ENCODE measurements at places on chromosomes 13 and 19. TPM values are rescaled to one million over a fixed set of nuclear protein-coding genes. Genes with fewer than 3 reads are reported as not detected.

- H3K36me3 ChIP-seq = peaks cover 20% of the 10 kb centered on the region
- H3K27ac ChIP-seq = no peak overlapping the region
- H3K4me1 ChIP-seq = no peaks in the 10 kb centered on the region
- H3K27me3 ChIP-seq = no peaks in the 10 kb centered on the region
- no peak for DNase-seq
Measured at GRCh38 chr19:46776927-46777911, 11.2 kb downstream of the SLC1A5 start.

Gene ETV2
- 1.2 TPM for total RNA-seq

DNA sequence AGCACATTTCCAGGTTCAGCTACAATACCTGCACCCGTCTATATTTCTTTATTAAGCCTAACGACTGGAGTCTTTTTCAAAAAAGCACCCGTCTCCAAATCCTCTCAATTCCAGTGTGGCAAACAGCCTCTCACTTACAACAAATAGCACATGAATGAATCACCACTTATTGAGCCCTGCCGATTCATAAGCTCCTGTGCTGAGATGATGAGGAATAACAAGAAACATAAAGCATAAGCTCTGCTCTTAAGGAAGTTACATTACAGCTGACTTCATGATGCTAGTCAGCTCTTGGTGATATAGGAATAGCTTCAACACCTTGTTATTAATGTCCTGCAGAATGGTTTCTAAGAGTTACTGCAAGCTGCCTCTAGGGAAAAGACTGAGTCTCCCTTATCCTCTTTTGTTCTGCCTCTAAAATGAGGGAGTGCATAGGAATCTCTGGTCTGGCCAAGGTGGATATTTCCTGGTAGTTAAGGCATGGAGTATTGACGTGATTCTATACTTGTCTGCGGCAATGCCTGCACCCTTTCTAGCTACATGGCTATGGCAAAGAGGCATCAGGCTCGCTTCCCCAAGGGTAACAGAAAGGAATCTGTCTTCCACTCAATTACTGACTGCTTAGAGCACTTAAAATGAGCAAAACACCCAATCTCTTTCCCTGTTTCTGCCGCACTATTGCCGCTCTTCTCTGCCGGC lies 195.7 kb downstream of the KLF12 start:
- peaks cover 10% of the 10 kb centered on the region for H3K36me3 ChIP-seq
- no peak overlapping the region for H3K4me3 ChIP-seq
- H3K4me1 ChIP-seq = peaks cover 33% of the 10 kb centered on the region
- no peak overlapping the region for H3K27ac ChIP-seq

GRCh38 chr13:42388326-42388725 lies 116.4 kb downstream of the AKAP11 start:
- no peaks in the 10 kb centered on the region for H3K36me3 ChIP-seq
- no peak overlapping the region for H3K4me3 ChIP-seq
- no peak for DNase-seq
- H3K4me1 ChIP-seq = peaks cover 31% of the 10 kb centered on the region
- no peak overlapping the region for H3K27ac ChIP-seq
- no peaks in the 10 kb centered on the region for H3K27me3 ChIP-seq

DNA sequence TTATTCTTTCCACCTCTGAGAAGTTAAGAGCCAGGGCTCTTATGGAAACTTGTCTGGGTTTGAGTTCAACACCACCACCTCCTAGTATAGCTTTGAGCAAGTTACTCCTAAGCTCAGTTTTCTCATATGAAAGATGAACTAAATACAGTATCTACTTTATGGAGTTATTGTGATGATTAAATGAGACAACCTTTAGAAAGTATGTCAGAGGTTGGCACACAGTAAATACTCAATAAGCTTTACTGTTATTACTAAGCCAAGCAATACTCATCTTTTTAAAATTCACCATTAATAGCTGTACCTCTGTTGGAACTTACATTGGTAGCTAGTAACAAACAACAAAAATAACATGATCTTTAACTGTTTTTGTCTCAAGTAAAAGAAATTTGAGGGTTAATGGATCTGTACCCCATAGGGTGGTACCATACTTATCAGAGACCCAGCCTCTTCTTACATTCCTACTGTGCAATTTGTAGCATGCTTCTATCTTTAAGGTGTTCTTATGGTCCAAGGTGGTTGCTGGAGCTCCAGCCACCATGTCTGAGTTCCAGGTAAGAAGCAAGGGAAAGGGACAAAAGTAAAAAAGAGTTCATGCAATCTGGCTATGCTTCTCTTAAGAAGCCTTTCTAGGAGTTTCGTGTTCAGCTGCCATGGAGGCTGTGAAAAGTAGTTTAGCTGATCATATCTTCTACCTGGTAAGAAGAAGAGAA lies 24.1 kb upstream of the NDFIP2 start:
- H3K4me1 ChIP-seq = peaks cover 9% of the 10 kb centered on the region
- H3K36me3 ChIP-seq = no peaks in the 10 kb centered on the region
- no peak for DNase-seq
- H3K4me3 ChIP-seq = no peak overlapping the region

GRCh38 chr19:35262101-35262761 lies 6.5 kb upstream of the USF2 start:
- no peak for DNase-seq
- H3K4me3 ChIP-seq = no peak overlapping the region
- no peaks in the 10 kb centered on the region for H3K27me3 ChIP-seq
- no peaks in the 10 kb centered on the region for H3K36me3 ChIP-seq
- H3K4me1 ChIP-seq = peaks cover 24% of the 10 kb centered on the region
- no peak overlapping the region for H3K27ac ChIP-seq

GRCh38 chr13:98664924-98665637 lies 87.4 kb downstream of the SLC15A1 start:
- no peaks in the 10 kb centered on the region for H3K27me3 ChIP-seq
- no peak for DNase-seq
- no peak overlapping the region for H3K27ac ChIP-seq
- no peak overlapping the region for H3K4me3 ChIP-seq

Gene NLRP11
- 0.11 TPM for total RNA-seq

- H3K27me3 ChIP-seq = no peaks in the 10 kb centered on the region
- no peak for DNase-seq
- no peak overlapping the region for H3K4me3 ChIP-seq
- H3K27ac ChIP-seq = no peak overlapping the region
Measured at GRCh38 chr19:28500982-28501630, 711.8 kb downstream of the UQCRFS1 start.

DNA sequence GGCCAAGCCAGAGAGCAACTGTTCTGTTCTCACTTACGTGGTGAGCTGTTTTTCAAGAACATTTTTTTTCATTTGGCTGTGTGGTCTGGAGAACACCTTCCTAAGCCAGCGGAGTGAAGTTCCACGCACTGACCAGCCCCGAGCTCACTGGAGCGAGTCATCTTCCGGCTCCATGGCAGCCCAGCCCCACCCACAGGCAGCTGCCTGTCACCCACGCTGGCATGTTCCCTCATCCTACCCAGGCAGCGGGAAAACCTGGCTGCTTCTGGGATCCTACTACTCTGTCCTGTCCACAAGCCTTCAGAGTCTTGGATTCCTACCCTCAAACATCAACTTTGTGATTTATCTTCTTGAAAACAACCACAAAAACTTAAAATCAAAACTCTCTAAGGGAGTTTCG lies 76.2 kb downstream of the GGACT start:
- no peaks in the 10 kb centered on the region for H3K36me3 ChIP-seq
- H3K27ac ChIP-seq = no peak overlapping the region
- no peak for DNase-seq
- peaks cover 1% of the 10 kb centered on the region for H3K4me1 ChIP-seq

- no peak overlapping the region for H3K4me3 ChIP-seq
- no peaks in the 10 kb centered on the region for H3K4me1 ChIP-seq
Measured at GRCh38 chr13:32205431-32206096, 109.6 kb downstream of the ZAR1L start.

Gene ZNF667
- 0.35 TPM for total RNA-seq

Gene NTF4
- not detected for total RNA-seq

- DNase-seq = no peak
- H3K27ac ChIP-seq = no peak overlapping the region
- H3K27me3 ChIP-seq = no peaks in the 10 kb centered on the region
- no peaks in the 10 kb centered on the region for H3K4me1 ChIP-seq
Measured at GRCh38 chr13:107450931-107451330, 764.4 kb downstream of the LIG4 start.

Gene GPR12
- not detected for total RNA-seq

- no peak for DNase-seq
- peaks cover 12% of the 10 kb centered on the region for H3K27me3 ChIP-seq
- no peak overlapping the region for H3K27ac ChIP-seq
- H3K4me3 ChIP-seq = no peak overlapping the region
Measured at GRCh38 chr19:678791-679388, 2.7 kb downstream of the FSTL3 start.

Gene SIGLEC10
- total RNA-seq = 2.4 TPM

DNA sequence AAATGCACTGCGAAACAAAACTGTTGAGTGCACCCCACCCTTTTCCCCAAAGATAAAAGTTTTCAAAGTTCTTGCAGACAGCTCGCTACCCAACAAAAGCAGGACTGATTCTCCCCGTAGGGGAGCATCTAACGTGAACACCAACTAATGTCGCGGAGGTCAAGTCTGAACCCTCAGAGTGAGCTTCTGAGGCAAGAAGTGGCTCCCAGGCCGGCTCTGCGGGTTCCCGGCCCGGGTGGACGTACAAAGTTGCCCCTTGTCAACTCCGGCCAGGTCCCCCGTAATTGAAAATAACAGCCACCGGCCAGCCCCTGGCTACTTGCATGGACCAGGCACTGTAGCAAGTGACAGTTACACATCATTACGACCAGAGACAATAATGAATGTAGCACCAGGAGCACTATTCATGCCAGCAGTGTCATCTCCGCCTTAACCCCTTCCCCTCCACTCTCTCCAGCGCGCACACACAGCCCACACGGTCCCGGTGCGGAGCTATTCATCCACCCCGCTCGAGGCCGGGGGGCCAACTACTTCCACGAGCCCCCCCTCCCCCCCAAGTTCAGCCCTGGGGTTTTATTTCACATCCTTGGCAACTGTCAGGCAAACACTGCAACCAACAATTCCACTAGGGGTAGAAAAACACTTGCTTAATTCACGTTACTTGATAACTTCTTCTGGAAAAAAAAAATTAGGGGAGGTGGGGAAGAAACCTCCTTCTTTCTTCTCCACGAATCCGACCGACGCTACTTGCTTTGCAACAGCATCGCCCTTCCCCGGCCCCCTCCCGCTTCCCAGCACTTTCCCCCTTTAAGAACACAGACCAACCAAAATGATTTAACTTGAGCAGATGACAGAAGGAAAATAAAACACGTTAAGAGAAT lies 1.2 kb downstream of the KLF12 start:
- H3K27me3 ChIP-seq = no peaks in the 10 kb centered on the region
- peak; percentile 17 for DNase-seq
- H3K27ac ChIP-seq = peak overlapping the region; percentile 91
- peaks cover 39% of the 10 kb centered on the region for H3K4me1 ChIP-seq
- H3K4me3 ChIP-seq = peak overlapping the region; percentile 89

DNA sequence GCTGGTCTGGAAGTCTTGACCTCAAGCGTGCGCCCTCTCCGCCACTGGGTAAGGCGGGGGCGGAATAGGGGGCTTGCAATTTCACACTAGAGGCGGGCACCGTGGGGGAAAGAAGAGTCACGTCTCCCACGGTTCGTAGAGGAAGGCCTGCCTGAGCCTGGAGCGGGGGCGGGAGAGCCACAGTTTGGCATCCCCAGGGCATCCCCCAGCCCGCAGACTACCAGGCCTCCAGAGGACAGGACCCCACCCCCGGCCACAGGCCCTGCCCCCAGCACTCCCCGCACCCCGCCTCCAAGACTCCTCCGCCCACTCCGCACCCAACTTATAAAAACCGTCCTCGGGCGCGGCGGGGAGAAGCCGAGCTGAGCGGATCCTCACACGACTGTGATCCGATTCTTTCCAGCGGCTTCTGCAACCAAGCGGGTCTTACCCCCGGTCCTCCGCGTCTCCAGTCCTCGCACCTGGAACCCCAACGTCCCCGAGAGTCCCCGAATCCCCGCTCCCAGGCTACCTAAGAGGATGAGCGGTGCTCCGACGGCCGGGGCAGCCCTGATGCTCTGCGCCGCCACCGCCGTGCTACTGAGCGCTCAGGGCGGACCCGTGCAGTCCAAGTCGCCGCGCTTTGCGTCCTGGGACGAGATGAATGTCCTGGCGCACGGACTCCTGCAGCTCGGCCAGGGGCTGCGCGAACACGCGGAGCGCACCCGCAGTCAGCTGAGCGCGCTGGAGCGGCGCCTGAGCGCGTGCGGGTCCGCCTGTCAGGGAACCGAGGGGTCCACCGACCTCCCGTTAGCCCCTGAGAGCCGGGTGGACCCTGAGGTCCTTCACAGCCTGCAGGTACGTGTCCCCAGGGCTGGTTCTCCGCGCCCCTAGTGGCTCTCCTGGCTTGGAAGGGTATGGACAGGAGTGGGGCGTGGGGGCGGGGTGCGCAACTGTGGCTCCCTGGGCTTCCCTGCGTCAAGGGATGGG lies at the start of gene ANGPTL4:
TSS of gene ANGPTL4 (plus strand) at position 353 of the 969 bp plus-strand sequence. CDS start at position 520, 167 bp downstream.
- no peaks in the 10 kb centered on the region for H3K36me3 ChIP-seq
- H3K27ac ChIP-seq = no peak within 1 kb of the TSS
- H3K27me3 ChIP-seq = peaks cover 12% of the 10 kb centered on the region

DNA sequence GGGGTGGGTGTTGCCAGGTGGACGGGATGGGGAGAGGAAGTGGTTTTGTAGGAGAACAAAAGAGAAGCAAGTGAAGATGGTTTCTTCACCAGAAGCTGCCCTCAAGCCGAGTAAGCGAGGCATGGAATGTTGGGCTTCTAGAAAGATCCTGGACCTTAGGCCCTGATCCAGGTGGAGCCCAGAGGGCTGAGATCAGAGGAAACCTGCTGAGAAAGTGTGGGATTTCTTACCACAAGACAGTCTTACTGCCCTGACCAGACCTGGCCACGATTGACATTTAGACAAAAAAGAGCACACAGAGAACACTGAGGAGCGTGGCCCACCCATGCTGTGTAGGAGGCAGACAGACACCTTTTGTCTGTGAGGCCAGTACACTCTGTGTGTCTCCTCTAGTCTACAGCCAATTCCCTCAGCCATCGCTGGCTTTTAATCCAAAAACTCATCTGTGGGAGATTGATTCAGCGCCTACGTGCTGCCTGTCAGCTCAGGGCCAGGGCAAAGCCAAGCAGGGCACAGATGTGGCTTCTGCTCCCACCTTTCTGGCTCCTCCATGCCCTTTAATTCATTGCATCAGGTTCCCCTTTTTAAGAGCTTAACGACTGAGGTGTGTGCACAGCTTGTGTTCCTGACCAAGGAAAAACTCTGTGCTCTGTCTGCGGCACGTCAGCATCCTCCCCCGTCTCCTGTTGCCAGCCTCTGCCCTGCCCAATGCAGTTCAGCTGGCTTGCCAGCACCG lies 123.3 kb downstream of the AKAP11 start:
- H3K27me3 ChIP-seq = no peaks in the 10 kb centered on the region
- H3K4me1 ChIP-seq = peaks cover 50% of the 10 kb centered on the region
- H3K4me3 ChIP-seq = peak overlapping the region; percentile 22
- no peak for DNase-seq

Gene PLIN3
- 15.4 TPM for total RNA-seq

DNA sequence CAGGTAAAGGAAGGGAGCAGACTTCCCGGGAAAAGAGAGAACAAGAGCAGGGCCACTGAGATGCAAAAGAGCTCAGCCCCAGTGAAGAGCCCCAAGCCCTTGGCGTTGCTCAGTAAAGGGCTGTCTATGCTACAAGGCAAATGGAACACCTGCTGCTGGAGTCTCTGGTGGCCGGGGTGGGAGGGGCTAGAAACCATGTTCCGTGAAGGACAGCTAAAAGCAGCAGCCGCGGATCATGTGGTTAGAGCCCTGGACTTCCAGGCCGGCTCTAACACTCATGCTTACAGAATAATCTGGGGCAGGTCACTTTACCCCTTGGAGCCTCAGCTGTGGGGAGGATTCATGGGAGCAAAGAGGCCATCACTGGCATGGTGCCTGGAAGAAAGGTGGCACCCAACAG lies 17.8 kb downstream of the POU2F2 start:
- no peaks in the 10 kb centered on the region for H3K4me1 ChIP-seq
- no peak overlapping the region for H3K4me3 ChIP-seq
- H3K36me3 ChIP-seq = peaks cover 7% of the 10 kb centered on the region
- H3K27me3 ChIP-seq = no peaks in the 10 kb centered on the region
